ENCODE measurements at places on chromosomes 3 and 15.

- no peak for DNase-seq
Measured at GRCh38 chr3:178967177-178967532, 104.5 kb downstream of the ZMAT3 start.

DNA sequence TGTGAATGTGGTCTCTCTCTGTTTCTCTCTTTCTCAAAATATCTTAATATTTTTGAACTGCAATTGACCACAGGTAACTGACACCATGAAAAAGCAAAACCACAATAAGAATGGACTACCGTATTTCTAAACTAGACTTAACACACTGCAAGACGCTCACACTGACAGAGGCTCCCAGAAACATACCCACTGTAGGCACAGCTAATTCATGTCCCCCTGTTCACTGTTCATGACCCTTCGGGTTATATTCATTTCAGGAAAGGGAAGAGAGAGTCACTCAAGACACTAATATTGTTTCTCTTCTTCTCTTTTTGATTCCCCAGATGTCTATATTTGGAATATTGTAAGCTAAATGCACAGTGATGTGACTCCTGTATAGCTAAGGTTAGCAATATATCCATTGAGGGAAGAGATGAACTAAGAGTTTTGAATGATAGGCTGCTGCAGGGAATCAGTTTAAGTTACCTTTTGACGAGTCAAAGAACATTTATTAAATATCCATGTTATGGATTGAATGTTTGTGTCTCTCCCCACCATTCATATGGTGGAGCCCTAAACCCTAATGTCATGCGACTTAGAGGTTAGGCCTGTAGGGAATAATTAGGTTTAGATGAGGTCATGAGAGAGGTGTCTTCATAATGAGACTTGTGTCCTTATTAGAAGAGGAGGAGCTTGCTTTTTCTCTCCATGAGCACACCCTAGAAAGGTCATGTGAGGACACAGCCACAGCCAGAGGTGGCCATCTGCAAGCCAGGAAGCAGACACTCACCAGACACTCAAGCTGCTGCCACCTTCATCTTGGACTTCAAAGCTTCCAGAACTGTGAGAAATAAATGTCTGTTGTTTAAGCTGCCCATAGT, 216.6 kb upstream of the GRM7 start:
- DNase-seq: no peak

GRCh38 chr3:56762718-56763117, 39.0 kb downstream of the ARHGEF3 start:
- no peak for DNase-seq

DNA sequence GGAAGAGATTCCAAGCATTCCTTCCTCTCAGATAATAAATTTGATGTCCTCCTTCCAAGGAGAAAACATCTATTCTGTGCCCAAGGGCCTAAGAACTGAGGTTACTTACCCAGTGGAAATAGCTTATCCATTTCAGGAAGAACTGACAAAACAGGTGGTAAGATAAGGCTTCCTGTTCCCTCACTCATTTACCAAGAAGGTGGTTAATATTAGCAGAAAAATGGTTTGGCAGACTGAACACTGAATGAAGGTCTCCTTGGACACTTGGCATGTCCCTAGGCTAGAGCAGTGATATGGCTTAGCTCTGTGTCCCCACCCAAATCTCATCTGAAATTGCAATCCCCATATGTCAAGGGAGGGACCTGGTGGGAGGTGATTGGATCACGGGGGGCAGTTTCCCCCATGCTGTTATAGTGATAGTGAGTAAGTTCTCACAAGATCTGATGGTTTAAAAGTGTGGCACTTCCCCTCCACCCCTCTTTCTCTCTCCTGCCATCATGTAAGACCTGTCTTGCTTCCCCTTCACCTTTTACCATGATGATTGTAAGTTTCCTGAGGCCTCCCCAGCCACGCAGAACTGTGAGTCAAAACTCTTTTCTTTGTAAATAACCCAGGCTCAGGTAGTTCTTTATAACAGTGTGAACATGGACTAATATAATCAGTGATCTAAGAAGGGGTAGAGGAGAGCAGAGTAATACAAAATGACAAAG, 127.4 kb downstream of the ST8SIA2 start:
- DNase-seq: no peak

DNA sequence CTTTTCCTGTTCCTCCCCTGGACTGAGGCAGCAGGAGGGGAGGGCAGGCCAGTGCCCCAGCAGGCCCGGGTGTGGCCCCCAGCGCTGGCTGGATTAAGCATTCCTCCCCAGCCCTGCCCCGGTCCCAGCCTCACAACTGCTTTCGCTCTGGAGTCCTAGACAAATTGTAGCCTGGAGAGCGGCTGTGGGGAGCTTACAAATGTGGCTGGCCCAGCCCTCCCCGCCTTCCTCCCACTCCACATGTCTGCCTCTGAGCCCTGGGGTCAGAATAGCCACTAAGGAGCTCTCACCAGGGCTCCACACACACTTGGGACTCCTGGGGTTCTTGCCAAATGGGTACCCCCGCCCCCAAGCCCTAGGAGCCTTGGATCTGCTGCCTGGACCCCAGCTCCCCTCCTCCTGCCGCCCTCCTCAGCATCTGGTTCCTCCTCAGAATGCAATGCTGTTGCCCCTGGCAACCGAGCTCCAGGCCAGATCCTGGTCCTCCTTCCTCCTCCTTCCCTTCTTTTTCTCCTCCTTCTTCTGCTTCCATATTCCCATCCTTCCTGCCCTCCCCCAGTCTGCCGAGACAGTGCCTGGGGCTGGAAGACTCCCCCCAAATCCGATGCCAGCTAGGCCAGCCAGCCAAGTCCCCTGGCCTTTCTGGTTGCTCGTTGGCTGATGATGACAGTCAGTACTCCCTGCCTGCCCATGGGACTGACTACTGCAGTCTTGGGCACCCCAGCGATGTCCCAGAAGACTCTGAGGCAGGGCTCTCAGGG, 91.1 kb downstream of the LINGO1 start:
- DNase-seq: peak; percentile 75

- no peak for DNase-seq
Measured at GRCh38 chr3:30667280-30667651, 60.9 kb downstream of the TGFBR2 start.

DNA sequence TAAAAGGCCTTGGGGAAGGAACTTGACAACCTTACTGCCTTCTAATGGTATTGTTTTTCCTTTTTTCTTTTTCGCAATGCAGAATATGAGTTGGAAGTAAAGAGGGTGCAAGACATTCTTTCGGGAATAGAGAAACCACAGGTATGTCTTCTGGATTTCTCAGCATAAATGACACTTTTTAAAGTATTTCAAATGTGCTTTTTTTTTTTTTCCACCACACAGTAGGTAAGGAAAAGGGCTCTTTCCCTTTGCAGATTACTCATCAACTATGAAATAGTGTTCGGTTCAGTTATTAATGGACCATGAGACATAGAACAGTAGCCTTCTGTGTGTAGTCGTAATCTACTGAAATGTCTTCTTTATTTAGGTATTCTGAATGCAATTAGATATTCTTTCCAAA, 162.4 kb downstream of the GHSR start:
- no peak for DNase-seq

GRCh38 chr15:63718590-63719035, 115.1 kb downstream of the HERC1 start:
- DNase-seq: no peak

GRCh38 chr3:9690451-9691450, 12.9 kb upstream of the CPNE9 start:
- DNase-seq: no peak

DNA sequence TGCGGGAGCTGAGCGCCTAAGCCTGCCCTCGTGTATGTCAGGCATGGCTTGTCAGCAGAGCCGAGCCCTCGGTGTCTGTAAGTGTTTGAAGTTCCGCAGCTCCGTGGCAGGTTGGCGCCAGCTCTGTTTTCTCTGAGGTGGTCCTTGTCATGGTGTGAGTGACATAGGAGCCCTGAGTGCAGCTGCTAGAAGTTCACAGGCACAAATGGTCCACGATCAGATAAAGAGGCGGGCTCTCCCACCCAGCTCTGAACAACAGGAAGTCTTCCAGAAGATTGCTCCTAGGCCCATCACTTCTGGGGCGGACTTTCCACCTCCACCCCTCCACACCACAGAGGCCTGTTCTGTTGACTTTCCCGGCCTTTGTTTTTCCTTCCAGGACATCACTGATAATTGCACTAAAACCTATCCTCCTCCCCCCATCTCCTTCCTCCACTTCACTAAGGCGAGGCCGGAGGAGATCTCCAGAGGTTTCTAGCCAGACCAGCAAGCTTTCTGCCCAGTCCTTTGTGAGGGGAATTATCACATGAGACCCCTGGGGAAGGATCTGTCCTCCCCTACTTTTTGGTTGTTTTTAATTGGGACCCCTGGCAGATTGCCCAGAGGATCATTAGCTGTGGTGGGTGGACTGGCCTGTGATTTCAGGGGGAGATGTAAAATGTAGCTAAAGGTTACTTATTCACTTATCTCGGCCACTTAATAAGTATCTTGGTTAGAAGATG, 19.9 kb downstream of the ITPR1 start:
- peak; percentile 49 for DNase-seq

DNA sequence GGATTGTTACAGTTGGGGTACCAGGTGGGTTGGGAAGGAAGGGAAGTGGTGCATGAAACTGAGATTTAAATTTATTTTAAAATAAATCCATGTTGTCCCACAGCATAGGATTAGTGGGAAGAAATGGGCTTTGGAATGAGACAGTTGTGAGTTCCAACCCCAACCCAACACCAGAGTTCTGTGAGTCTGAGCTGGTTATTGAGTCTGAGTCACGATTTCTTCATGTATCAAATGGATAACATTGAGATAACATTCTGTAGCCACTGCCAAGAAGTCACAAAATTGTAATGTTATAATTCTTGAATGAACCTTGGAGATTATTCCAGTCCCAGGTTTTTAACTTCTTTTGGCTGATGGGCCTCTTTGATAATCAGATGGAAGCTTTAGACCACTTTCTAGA, 13.7 kb downstream of the IFT122 start:
- DNase-seq: no peak

DNA sequence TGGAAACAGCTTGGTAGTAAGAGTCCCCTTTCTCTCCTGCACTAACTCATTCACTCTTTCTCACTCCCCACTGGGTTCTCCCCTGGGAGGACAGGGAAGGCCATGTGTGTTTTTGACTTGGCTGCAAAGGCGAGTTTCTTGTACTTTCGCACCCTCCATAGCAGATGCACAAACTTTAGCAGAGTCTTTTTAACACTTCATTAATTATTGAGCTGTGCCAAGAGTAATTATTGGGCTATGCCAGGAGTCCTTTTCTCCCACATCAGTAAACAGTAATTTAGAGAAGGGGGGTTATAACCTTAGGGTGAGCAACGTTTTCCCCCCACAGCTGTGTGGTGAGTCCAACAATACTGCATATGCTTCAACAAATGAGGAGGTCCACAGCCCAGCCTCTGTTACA, 224.4 kb upstream of the ATP11B start:
- no peak for DNase-seq

DNA sequence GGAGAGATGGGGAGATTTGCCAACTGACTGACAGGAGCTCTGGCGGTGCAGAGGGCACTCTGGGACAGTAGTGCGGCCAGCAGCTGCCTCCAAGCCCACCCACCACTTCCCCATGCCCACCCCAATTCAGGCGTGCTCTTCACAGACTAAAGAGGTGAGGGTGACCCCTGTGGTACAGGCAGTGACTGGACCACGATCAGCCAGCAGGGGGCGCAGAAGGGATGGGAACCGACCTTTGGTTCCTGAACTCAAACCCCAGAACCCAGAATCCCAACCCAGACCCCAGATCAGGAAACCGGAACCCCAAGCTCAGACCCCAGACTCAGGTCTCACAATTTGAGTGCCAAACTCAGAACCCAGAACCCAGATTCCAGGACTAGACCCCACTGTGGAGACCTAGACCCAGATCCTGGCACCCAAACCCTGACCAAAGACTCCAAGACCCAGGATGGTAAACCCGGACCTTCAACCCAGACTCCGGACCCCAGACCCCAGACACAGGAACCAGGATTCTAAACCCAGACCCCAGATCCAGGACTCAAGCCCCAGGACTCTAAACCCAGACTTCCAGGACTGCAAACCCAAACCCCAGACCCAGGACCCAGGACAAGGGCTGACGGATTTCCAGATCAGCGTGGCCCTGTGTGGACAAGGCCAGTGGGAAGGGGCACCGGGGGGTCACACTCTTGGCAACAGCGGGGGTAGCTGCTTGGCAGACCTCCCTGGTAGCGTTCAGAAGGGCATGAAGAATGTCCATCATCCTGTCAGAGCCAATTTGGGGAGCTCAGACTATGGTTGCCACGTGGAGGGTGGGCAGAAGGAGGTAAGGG, 3.7 kb upstream of the MYL3 start:
- peak; percentile 73 for DNase-seq

- DNase-seq: no peak
Measured at GRCh38 chr3:44992555-44993470, 16.8 kb downstream of the EXOSC7 start.
